Effector CD4-positive, alpha-beta T cell (primary cell): ENCODE measurements at places on chromosomes 2 and 18.

- DNase-seq: peak; percentile 61
Observed at GRCh38 chr18:79523206-79523735, 127.5 kb downstream of the NFATC1 start.

- peak; percentile 6 for DNase-seq
Observed at GRCh38 chr2:43950383-43951008, 45.3 kb downstream of the LRPPRC start.

- DNase-seq: no peak
Observed at GRCh38 chr18:21903709-21904108, 163.1 kb downstream of the MIB1 start.

GRCh38 chr2:226754821-226755604 lies 44.6 kb downstream of the IRS1 start:
- no peak for DNase-seq

- no peak for DNase-seq
Observed at GRCh38 chr2:152594022-152594766, 123.1 kb downstream of the PRPF40A start.

- DNase-seq: peak; percentile 51
Observed at GRCh38 chr2:44981714-44982108, 27.5 kb downstream of the SIX2 start.

GRCh38 chr18:29160170-29160569 lies 983.2 kb upstream of the CDH2 start:
- DNase-seq: no peak

- DNase-seq: no peak
Observed at GRCh38 chr2:60091894-60092293, 461.6 kb downstream of the BCL11A start.

GRCh38 chr2:48572816-48573215 lies 42.9 kb downstream of the STON1 start:
- no peak for DNase-seq

- no peak for DNase-seq
Observed at GRCh38 chr2:178767094-178768060, 39.8 kb downstream of the TTN start.

- no peak for DNase-seq
Observed at GRCh38 chr2:184945824-184946223, 347.5 kb downstream of the ZNF804A start.

- DNase-seq: no peak
Observed at GRCh38 chr18:44682201-44682870, 1.6 kb downstream of the SETBP1 start.

DNA sequence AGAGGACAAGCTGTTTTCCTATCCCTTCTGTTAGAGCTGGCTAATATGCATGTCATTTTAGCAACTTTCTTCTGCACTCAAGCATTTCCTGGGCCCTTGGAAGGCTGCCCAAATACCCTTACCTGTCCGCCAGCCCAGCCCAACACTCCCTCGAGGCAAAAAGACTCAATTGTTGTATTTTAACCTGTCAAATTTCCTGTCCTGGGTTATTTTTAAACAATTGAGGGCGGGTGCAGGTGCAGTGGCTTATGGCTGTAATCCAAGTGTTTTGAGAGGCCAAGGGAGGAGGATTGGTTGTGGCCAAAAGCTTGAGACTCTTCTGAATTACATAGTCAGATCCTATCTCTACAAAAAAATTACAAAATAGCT lies 125.0 kb upstream of the ARHGAP28 start:
- no peak for DNase-seq

- DNase-seq: no peak
Observed at GRCh38 chr2:52611759-52612158, 1155.8 kb upstream of the CHAC2 start.

DNA sequence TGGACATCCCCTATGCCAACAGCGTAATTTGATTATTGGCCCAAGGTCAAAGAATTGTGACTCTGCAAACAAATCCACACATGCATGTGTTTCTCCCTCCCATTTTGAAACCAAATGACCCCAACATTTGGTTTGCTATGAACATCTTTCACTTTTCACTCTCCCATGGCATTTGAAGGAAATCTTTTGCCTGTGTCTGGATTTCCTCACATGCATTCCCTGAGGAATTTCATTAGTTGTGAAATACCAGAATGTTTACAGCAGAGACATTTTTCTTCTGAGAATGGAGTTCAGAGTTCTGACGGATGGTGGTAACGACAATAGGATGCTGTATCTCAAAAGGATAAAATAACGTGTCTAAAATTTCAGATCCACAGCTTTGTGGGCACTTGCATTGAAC lies 60.3 kb upstream of the LMAN1 start:
- DNase-seq: no peak

- no peak for DNase-seq
Observed at GRCh38 chr18:22210311-22210754, 40.9 kb downstream of the GATA6 start.

- DNase-seq: no peak
Observed at GRCh38 chr2:170707821-170708795, 7.0 kb upstream of the SP5 start.

DNA sequence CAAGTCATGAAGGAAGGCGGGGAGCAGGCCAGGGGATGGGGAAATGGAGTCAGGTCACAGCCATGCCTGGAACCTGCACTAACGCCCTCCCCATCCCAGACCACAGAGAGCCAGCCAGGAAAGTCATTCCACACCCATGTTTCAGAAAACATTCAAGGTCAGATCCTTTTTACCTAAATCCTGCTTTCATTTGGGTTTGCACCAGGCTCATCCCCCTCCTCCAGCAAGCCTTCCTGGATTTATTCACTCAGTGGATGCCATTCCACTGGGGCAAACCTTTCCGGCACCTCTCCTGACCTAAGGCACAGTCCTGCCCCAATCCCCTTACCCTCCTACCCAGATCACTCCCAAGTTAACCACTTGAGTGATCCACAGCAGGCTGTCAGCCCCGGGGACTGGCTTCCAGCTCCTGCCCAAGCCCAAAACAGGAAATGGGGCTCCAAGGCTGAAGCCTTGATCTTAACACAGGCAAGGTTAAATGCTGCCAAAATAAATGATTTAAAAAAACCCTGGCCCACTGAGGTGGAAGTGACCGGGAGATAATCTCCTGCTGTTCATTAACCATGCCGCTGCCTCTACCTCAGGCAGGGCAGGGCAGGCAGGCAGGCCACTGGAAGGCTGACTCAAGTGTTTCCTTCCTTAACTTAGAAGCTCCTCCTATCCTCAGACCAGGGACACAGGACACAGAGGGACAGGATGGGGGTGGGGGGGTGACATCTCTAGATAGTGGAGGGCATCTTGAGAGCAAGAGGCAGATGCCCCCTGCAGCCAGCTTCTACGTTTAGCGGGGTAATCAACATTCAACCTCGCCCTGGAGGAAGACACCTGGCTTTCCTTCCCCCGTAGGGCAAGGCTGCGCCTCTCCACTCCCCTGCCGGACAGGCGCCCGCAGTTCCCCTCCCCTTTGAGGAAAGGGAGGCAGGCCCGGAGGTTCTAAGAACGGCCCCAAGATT lies 1.4 kb downstream of the RAB11FIP5 start:
- no peak for DNase-seq

DNA sequence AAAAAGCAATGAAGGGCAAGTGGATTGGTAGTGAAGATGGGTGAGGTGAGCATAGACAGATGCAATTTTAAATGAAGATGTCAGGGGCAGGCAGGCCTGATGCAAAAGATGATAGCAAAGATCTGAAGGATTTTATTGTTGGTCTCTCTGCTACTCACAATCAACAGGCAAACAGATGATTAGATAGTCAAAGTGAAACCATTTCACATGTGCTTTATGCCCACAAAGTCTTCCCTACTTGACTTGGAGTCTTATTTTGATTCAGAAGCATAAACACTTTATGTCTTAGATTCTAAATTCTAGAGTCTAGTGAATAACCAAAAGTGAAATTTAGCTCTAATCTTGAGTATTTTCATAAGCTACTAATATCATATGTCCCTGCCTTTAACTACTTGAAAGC lies 153.8 kb upstream of the HNRNPA3 start:
- DNase-seq: no peak

DNA sequence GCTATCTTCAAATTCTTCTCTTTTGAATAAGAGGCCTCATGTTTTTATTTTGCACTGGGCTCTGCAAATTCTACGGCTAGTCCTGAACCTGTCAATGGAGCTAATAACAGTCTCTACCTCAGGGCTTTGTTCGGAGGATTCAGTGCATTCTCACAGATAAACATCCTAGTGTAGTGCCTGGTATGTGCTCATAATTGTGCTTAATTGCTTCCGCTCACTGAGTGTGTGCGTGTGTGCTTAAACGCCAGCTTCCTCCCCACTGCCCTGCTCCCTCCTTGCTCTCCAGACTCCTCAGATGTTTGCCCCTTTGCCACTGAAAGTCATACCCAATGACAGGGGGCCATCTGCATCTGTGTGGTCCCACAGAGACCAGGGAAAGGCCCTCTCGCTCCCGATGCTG lies 6.7 kb downstream of the GYPC start:
- DNase-seq: no peak

DNA sequence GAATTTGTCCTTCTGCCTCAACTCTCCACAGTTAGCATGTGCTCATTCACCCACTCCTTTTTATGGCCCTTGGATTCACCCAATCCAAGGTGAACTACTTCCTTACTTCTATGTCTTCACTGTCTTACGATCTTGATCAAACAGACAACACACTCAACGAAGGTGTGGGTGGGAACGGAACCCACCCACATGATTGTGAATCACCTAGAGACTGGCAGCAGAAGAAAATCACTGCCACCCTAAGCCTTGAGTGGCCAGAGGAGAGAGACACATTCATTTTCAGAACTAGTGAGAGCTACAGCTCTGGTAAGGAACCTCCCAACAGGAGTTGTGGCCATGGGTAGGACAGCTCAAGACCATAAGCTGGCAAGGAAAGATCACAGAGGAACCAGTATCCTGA lies 194.3 kb downstream of the PLCL1 start:
- DNase-seq: no peak

GRCh38 chr18:59968583-59968982 lies 68.8 kb downstream of the PMAIP1 start:
- no peak for DNase-seq

- no peak for DNase-seq
Observed at GRCh38 chr2:15749460-15750432, 158.1 kb downstream of the DDX1 start.

DNA sequence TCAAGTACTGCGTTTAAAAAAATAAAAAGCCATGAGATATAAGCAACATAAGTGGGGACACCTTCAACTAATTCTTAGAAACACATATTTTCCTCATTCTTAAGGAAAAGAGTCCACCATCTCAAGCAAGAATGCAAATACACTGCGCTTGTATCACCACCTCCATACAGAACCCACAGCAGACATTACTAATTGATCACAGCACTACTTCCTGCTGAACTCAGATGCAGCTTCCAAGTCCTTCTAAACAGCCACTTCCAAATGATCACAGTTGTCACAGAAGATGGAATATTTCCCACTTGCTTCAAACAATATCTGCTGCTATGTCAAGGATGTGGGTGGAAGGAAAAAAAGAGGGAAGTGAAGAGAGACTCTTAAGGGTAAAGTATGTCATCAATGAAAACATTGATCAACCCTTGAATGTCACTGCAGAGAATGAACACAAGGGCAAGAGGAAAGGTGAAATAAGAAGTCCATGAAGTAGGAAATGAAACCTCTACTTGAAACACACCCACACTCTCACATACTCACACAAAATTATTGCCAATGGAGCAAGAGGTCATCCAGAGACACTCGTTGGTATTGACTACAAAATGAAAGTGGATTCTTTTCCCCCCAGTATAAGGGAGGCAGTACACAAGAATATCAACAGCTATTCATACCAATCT lies 22.1 kb downstream of the TGFA start:
- no peak for DNase-seq

DNA sequence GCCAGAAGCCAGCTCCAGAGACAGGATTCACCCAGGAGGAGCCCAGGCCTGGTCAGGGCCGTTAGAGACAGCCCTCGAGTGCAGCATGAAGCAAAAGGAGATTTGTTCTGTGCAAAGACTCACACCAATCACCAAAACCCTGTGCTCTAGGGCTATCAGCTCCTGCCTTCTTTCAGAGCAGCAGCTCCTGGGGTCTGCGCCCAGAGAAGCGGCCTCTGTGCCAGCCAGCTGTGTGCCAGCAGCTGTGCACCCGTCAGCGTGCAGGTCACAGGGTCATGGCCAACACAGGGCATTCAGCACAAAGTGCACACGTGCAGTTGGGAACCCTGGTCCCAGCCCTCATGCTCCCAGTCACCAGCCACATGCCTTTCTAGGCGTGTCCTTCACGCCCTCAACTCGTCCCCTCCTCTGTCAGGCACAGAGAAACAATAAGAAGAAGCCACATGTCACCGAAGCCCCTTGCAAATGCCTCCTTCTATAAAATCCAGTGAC lies 49.3 kb downstream of the ZNF516 start:
- no peak for DNase-seq

DNA sequence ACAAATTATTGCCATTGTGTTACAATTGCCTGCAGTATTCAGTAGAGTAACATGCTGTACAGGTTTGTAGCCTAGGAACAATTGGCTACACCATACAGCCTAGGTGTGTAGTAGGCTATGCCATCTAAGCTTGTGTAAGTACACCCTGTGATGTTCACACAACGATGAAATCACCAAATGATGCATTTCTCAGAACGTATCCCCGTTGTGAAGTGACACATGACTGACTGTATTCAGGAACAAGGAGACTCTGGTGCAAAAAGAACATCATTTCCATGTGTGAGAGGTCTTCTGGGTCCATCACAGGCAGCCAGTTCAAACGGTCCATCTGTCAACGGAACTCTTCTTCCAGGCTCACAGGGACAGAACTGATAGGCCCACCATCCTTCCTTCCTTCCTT lies 263.7 kb downstream of the ANAPC1 start:
- no peak for DNase-seq

DNA sequence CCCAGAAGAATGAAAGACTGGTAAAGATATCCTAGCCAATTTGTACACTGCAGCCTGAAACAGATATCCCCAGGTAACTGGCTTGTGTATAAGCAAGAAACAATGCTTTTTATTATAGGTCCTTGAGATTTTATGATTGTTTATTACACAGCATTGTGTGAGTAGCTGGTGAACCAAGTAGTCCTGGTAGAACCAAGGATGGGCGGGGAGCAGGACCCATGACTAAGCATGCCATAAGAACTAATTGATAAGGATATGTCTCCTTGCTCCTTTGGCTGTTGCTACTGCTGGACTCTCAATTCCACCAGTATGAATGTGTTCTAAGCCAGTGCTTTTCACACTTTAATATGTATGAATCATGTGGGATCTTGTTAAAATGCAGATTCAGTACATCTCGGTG lies 12.3 kb upstream of the ALMS1 start:
- DNase-seq: no peak

DNA sequence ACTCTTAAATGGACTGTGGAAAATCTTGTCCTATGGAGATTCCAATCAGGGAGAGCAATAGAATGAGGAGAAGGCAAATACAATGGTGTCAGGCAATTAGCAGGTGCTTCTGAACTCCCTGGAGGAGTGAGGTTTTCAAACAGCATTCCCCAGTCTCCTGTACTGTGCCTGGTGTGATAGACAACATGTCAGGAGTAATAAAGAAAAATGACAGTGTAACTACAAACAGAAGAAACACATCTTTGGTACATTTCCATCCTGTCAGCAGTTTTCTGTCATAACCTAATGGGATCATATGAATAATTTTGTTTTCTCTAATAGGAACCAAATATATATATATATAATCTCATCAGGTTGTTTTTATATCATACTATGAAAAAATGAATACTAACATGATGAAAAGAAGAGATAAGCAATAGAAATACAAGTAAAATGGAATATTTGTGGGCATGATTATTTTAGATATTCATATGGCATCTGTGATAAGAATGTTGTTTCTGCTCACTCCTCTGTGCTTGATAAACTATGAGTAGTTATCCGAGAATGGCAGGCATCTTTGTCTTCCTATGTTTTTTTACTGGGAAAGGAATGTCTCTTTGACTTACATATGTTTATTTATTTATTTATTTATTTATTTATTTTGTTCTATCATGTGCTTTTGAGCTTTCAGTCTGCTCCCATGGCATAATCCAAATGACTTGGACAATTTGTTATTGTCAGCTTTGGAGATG lies 441.7 kb downstream of the TXNL1 start:
- no peak for DNase-seq
